Hepatocyte (in vitro differentiated cells): ENCODE measurements at places on chromosomes 6 and 20.

GRCh38 chr20:33554914-33555420 is 65.1 kb downstream of the CBFA2T2 start:
- H3K4me1 ChIP-seq = peaks cover 15% of the 10 kb centered on the region
- H3K4me3 ChIP-seq = no peak overlapping the region
- H3K27me3 ChIP-seq = no peaks in the 10 kb centered on the region
- H3K36me3 ChIP-seq = no peaks in the 10 kb centered on the region

DNA sequence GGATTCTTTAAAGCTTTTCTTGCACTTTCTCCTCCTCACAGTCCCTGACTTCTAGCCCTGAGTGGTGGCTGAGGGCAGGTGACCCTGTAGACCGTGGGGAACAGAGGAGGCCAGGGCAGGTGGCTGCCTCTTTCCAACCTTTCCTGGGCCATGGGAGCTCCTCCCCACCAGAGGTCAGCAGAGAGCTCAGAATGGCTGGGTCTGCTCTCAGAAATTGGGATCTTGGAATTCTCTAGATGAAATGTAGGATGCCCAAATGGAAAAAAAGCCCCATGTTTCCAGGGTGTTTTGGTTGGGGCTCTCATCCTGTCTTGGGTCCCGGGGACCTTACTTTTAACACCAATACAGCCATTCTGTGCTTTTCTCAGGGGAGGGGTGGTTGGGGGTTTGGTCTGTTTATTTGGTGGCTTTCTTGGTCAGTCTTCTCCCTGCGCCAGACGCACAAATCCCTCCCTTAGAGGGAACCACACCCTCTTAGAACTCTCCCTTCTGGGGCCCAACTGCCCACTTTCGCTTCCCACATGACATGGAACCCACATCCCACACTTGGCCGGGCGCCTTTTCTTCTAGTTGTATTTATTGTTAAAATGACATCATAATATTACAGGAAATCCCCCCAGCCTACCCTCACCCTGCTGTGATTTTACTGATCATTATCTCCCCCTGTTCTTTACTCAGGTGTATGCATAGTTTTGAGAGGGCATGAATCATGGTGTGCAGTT is 17.9 kb downstream of the GNAS start:
- peak; percentile 83 for DNase-seq
- H3K27ac ChIP-seq = no peak overlapping the region
- no peaks in the 10 kb centered on the region for H3K36me3 ChIP-seq
- no peak overlapping the region for H3K4me3 ChIP-seq
- H3K4me1 ChIP-seq = peaks cover 2% of the 10 kb centered on the region

DNA sequence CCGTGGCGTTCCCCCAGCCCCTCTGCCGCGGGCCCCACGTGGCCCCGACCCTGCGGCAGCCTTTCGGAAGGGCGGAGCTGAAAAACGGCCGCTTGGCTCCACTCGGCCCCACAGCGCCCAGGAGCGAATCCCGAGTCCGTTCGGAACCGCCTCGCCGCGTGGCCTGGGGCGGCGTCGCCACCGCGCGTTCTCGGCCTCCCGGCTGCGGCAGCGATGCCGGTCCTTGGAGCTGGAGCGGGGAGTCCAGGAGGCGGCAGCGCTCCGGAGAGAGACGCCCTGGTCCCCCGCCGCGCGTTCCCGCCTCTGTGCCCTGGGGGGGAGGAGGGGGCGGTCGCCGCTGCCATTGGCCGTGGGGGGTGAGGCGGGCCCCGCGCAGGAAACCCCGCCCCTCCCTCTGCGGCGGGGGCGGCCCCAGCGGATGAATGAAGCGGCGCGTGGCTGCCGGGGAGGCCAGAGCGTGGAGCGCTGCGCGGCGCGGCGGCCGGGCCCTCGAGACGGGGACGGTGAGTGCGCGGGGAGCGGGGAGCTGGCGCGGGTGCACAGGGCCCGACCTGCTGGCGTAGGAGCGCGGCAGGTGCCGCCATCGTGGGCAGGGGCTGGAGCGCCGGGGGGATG is at the start of gene SLCO4A1:
SLCO4A1 (plus strand) TSS at position 453 of the 615 bp plus-strand sequence. CDS start 13,952 bp downstream, outside the sequence.
- peaks cover 33% of the 10 kb centered on the region for H3K27me3 ChIP-seq
- peak within 1 kb of the TSS; percentile 3 for H3K27ac ChIP-seq
- H3K4me3 ChIP-seq = peak within 1 kb of the TSS; percentile 31

DNA sequence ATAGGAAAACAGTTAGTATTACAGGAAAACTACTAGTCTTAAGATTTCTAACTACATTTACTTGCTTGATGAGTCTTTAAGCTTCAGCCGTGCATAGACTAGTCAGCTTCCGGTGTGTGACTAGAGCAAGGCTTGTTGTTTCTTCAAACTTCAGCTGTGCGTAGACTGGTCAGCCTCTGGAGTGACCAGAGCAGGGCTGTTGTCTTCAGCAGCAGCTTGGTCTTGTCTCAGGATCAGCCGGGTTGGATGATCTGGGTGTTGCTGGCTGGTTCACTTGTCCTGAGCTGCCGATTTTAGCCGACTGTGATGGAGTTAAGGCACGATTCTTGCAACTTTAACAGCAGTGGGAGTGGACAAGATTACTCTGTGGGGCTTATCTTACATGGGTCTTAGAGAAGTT is 44.7 kb downstream of the HLA-C start:
- no peak overlapping the region for H3K4me3 ChIP-seq
- H3K27ac ChIP-seq = no peak overlapping the region
- no peaks in the 10 kb centered on the region for H3K36me3 ChIP-seq
- no peak for DNase-seq
- no peaks in the 10 kb centered on the region for H3K4me1 ChIP-seq
- no peaks in the 10 kb centered on the region for H3K27me3 ChIP-seq

- no peaks in the 10 kb centered on the region for H3K36me3 ChIP-seq
- no peaks in the 10 kb centered on the region for H3K27me3 ChIP-seq
- no peak overlapping the region for H3K4me3 ChIP-seq
- H3K27ac ChIP-seq = no peak overlapping the region
Observed at GRCh38 chr6:64996301-64996700, 710.7 kb downstream of the EYS start.
